ENCODE measurements at places on chromosomes 1 and 21. TPM values are rescaled to one million over a fixed set of nuclear protein-coding genes. Genes with fewer than 3 reads are reported as not detected.

The S100A5 gene
- not detected for total RNA-seq

The S100A1 gene
- total RNA-seq = 28.5 TPM

The CD5L gene
- not detected for total RNA-seq

The TRMT1L gene
- total RNA-seq = 18.7 TPM

The SMIM11 gene
- total RNA-seq = 16.4 TPM

DNA sequence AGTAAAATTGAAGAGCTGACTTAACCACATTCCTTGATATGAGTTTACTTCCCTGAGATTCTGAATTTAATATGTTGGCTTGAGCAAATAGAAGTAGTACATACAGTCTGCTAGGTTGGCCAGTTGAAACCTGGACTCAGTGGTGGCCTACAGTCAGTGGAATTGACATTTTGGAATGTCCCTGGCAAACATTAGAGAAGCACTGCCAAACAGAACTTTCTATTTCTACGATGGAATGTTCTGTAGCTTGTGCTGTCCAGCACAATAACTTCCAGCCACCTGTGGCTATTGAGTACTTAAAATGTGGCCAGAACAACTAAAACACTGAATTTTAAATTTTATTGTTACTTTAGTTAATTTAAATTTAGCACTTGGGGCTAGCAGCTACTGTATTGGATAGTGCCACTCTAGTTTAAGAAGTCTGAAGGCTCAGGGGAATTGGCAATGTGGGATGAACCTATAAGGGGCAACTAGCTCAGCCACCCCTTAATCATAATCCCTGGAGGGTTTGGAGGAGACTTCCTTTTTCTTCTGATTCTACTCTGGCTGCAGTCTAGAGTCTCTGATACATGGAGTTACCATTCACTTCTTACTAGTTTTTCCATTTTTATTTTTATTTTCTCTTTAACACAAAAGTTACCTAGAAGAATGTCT lies 10.3 kb upstream of the TEDDM1 start:
- no peak overlapping the region for H3K27ac ChIP-seq
- peaks cover 5% of the 10 kb centered on the region for H3K27me3 ChIP-seq
- H3K4me3 ChIP-seq = no peak overlapping the region
- DNase-seq = no peak
- no peaks in the 10 kb centered on the region for H3K4me1 ChIP-seq

- no peaks in the 10 kb centered on the region for H3K27me3 ChIP-seq
- no peak overlapping the region for H3K27ac ChIP-seq
- H3K36me3 ChIP-seq = no peaks in the 10 kb centered on the region
- H3K4me1 ChIP-seq = no peaks in the 10 kb centered on the region
These were observed 259.1 kb upstream of the ADAMTS5 start for GRCh38 chr21:27225940-27226339.

DNA sequence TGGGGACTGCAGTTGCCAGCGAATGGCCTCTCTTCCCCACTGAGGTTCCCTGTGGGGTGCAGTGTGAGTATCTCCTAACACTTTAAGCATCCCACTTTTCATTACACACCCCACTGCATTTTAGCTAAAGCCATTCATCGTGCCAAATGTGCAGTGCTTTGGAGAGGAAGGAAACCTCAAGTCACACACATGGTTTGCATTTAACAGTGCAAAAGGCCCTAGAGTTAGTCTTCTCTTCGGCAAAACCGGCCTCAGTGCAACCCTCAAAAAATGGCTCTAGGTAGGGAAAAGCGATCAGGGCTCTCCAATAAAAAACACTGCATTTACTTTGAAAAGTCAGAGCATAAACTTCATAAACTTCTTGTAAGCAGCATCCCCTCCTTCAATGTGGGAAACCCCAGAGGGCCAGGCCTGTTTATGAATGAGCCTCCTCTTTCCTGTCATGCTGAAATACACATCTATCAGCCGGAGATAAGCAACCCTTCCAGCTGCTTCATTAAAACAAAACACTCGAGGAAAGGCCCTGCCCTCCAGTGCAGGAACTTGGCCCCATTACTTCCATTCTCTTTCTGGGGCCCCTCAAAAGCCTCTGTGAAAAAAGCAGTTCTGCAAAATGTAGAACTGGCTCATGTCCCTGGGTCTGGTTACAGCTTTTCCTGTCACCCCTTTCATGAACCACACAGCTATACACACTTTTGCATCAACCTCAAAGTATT lies 184.0 kb downstream of the CDC7 start:
- no peaks in the 10 kb centered on the region for H3K27me3 ChIP-seq
- no peaks in the 10 kb centered on the region for H3K4me1 ChIP-seq
- no peak for DNase-seq
- H3K36me3 ChIP-seq = no peaks in the 10 kb centered on the region
- H3K4me3 ChIP-seq = no peak overlapping the region
- H3K27ac ChIP-seq = peak overlapping the region; percentile 66

GRCh38 chr1:107530543-107530942 lies 389.7 kb downstream of the NTNG1 start:
- peak overlapping the region; percentile 60 for H3K27ac ChIP-seq
- no peaks in the 10 kb centered on the region for H3K27me3 ChIP-seq
- no peaks in the 10 kb centered on the region for H3K4me1 ChIP-seq
- no peaks in the 10 kb centered on the region for H3K36me3 ChIP-seq

- H3K27ac ChIP-seq = peak overlapping the region; percentile 15
- no peaks in the 10 kb centered on the region for H3K36me3 ChIP-seq
- H3K4me1 ChIP-seq = peaks cover 22% of the 10 kb centered on the region
- no peaks in the 10 kb centered on the region for H3K27me3 ChIP-seq
- no peak overlapping the region for H3K4me3 ChIP-seq
These were observed 10.9 kb downstream of the IER5 start for GRCh38 chr1:181099152-181100014.

- H3K36me3 ChIP-seq = no peaks in the 10 kb centered on the region
- no peak overlapping the region for H3K27ac ChIP-seq
- DNase-seq = no peak
- H3K27me3 ChIP-seq = no peaks in the 10 kb centered on the region
These were observed 16.2 kb downstream of the AZIN2 start for GRCh38 chr1:33097137-33097611.

DNA sequence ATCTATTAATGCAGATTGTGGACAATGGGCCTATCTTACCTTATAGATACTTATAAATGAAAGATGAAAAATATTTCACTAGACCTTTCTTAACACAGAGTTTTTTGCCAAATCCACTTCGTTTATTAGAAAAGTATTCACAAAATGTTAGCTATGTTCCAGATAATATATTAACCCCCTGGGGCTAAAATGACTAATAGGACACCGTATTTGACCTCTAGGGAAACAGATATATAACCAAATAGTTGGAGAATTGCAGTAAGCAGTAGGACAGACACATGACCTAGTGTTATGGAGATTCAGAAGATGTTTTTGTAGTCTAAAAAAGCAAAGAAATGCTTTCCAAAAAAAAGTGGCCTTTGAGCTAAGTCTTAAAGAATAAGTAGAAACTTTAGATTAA lies 106.9 kb downstream of the SEC16B start:
- no peaks in the 10 kb centered on the region for H3K36me3 ChIP-seq
- H3K4me1 ChIP-seq = no peaks in the 10 kb centered on the region
- DNase-seq = no peak
- no peaks in the 10 kb centered on the region for H3K27me3 ChIP-seq
- no peak overlapping the region for H3K27ac ChIP-seq

All from breast epithelium (tissue), 4 donors.